ENCODE measurements at places on chromosomes 5 and 9.

DNA sequence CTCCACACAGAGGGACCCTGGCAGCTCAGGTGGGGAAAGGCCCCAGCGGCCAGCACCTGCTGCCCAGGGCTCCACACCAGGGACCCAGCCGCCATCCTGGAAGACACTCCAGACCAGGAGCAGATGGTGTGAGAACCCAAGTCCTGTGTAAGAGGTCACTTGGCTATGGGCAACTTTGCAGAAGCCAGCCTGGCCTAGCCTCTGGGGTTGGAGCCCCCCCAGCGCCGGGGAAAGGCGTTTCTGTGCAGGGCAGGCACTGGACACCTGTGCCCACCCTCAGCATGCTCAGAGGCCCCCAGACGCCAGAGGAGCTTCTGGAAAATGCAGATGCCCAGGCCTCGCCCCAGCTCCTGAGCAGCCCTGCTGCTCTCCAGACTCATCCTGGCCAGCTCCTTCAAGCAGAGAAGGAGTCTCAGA is 34.0 kb downstream of the RASGEF1C start:
- DNase-seq = no peak

DNA sequence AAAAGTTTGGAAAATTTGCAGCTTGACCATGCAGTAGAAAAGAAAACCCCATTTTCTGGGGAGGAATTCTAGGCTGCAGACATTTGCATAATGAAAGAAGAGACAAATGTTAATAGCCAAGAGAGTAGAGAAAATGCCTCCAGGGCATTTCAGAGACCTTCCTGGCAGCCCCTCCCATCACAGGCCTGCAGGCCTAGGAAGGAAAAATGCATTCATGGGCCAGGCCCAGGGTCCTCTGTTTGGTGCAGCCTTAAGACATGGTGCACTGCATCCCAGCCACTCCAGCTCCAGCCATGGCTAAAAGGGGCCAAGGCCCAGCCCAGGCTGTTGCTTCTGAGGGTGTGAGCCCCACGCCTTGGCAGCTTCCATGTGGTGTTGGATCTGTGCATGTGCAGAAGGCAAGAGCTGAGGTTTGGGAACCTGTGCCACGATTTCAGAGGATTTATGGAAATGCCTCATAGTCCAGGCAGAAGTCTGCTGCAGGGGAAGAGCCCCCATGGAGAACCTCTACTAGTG is 75.0 kb upstream of the OR13F1 start:
- DNase-seq = no peak

- no peak for DNase-seq
Observed at GRCh38 chr5:164345173-164345849, 839.9 kb downstream of the MAT2B start.

- no peak for DNase-seq
Observed at GRCh38 chr5:157335534-157336422, 69.9 kb downstream of the CYFIP2 start.

GRCh38 chr9:137524161-137524980 is 25.8 kb downstream of the PNPLA7 start:
- DNase-seq = no peak

DNA sequence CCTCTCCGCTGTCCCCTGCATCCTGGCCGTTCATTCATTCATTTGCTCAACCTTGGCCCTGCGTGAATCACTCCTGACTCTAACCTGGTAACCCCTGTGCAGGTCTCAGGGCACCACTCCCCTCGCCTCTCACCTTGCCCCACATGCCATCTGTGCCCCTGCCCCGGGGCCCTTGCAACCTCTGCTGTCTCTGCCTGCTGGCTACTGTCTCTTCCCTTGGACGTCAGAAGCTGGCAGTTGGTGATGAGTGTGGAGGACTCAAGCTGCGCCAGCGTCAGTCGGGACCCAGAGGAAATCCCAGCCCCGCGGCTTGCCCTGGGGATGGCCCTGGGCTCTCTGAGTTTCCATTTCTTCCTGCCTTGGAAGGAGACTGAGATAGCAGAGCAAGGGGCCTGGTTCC is 154.9 kb downstream of the OLFM1 start:
- no peak for DNase-seq

GRCh38 chr9:116360016-116360415 is 206.4 kb downstream of the PAPPA start:
- DNase-seq = no peak

DNA sequence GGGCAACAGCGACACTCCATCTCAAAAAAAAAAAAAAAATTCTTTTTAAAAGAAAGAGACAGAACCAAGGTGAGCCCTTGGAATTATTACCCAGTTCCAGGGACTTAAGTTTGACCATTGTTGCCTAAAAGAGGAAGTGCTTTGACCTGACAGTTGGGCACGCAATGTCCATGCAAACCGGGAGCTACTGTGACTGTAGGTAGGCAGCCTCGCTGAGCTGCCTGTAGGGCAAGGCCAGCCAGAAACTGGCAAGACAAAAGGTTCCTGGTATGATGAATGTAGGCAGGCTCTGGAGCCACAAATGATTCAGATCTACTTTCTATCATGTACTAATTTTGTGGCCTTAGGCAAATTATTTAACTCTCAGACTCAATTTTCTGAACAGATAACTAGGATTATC is 334.8 kb upstream of the ZNF462 start:
- no peak for DNase-seq

DNA sequence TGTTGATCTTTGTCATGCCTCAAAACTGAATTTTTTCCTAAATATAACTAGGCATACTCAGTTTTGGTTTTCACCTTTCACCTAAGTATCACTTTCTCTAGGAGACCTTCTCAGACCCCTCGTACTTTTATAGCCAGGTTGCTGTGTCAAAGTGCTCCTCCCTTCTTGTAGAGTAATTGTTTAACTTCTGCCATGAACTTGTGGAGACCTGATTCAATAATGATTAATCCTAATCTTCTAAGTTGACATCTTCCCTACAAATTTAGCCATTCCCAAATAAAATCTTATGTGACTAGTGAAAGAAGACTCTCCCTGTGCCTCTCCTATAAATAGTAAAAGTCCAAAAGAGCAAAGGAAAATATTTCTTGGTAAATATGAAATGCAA is 159.8 kb downstream of the SPATA31D1 start:
- DNase-seq = no peak

DNA sequence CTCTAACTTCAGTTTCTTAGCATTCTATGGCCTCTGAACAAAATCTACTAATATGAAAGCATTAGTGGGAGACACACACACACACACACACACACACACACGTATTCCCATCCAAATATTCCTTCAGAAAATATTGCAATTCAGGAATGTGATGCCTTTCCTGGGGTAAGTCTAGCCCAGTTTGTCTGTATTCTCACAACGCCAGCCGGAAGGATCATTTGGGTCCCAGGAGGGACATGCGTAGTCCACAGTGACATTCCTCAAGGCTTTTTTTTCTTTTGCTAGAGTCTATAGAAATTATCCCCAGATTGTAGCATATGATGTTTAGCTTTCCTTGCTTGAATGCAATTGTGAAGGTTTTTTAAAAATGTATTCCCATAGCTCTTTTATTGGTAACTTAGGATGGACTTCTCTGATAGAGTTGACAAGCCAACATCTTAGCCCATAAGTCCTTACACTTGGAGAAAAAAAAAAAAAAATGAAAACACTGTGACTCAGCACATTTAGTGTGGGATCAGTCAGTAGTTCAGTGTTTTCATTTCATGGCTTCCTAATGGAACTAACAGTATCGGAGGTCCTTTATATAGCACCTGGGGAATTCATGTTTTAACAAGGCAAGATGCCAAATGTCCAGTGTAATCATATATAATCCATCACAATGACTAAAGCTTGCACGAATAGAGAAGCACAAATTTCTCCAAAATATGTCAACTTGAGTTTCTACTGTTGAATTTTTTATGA is 316.5 kb downstream of the DIRAS2 start:
- DNase-seq = peak; percentile 11

DNA sequence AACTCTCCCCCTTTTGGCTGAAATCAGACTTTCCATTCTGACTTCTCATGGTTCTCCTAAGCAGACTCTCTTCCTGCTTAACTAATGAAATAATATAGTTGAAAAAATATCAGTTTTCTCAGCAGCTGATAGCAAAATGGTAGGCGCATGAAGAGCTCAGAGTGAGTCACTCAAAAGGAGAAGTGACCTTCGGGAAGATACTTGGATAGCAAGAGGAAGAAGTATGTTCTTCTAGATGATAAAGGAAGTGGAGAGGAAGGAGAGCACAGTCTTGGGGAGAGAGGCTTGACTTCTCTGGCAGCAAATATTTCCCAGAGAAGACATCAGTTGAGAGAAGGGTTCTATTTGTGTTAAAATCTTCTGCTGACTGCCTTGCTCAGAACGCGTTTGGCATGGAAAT is 101.5 kb downstream of the TAF11L14 start:
- DNase-seq = no peak

DNA sequence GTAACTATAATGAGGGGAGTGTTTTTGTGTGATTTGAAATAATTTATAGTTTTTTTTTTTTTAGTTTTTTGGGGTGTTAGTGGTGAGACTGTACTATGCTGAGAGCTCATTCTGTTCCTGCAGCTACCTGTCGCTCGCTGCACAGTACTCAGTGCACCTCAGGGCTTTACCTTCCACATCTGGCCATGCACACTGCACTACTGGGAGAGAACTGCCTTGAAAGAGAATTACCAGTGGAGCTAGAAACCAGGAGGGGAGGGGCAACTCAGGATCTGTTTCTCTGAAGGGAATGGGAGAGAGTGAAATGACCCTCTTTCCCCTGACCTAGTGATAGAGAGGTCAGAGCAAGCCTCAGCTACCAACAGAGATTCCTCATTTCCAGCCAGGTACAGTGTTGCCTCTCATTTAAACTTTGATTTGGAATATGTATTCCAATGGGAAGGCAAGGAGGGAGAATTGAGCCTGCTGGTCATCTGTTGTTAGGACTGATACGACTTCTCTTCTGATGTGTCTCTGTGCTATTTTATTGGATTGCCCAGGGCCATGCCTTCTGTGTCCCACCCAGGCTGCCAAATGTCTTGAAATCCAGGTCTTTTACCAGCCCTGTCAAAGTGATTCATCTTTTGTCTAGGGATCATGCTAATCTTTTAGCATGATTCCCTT is 8.9 kb downstream of the ATG10 start:
- DNase-seq = no peak

DNA sequence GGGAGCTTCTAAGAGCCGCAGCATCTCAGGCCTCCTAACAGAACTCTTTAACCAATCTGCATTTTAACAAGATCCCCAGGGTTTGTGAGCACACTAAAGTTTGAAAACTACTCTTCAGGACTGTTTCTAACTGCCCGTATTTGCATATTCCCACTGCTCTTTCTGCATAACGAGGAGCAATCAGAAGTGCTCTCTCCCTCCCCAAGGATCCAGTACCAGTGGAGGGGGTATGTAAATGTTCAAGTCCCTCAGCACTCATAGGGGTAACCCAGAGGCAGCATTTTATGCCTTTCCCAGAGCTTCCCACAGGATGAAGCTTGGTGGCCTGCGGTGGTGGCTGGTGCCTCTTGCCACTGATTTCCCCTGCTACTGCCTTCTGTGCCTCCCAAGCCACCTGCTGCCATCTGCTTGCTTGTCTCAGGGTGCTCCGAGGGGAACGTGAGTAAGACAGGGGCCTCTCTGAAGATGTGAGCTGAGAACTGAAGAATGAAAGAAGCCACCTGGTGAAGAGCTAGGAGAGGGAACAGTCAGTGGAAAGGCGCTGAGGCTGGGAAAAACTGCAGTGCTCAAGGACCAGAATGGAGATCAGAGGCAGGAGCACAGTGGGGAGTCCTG is 30.0 kb upstream of the PPP1R2B start:
- no peak for DNase-seq

DNA sequence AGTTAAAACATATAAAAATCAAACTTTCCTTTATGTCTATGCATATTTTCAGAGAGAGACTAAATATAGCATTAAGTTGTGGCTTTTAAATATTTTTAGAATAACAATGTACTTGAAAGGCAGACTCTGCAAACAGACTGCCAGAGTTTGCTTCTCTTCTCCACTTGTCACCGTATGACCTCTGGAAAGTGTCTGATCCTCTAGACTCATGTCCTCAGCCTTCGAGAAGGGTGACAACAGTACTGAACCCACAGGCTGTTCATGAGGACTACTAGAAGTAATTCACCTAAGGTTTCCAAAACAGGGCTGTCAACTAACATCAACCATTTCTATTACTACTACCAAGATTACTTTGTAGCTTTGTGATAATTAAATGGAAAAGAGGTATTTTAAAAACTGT is 167.7 kb upstream of the TBCA start:
- DNase-seq = no peak

DNA sequence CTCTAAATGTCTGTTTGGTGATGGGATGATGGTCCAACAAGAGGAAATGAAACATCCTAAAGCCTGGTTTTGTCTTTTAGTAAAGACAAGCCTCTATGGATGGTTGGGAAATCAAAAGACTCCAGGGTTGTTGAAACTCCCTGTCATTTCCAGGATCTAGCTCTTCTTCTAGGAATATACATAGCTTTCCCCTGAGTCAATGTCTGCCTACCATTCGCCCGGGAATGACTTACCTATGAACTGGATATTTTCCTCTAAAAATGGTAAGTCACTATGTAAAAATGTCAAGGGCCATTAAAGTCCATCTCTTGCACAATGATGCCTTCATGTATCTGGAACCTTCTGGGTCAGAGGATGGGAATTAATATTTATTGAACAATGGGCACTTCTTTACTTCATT is 11.1 kb upstream of the KIF12 start:
- no peak for DNase-seq

DNA sequence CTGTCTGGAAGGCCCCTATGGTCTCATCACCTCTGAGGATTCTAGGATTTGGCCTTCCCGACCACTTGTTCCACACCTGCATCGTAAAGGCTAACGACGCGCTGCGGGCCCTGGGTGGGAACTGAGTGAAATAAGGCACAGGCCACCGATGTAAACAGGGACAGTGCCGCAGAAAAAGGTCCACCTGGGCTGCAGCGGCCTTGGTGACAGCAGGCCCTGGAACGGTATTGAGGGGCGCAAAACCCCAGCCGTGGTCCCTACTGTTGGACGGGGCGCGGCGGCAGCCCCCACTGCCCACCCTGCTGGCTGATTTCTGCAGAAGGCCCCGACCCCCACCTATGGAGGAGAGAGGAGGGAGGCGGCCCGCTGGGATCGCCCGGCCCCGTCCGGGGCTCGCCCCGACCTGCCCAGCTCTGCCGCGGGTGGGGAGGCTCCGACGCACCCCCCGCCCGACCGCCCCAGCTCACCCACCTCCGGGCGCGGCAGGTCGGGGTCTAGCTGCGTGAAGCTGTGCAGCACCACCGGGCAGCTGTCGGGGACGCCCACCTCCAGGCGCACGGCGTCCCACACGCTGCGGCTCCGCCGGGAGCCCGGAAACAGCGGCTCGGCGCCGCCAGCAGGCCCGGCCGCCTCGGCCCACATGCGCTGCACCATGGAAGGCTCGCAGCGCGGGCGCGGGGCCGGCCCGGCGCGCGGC is 391 bp downstream of the RALGDS start:
- DNase-seq = peak; percentile 59

Data from DMS53 (cell line).